ENCODE measurements at places on chromosomes 13 and 19. TPM values are rescaled to one million over a fixed set of nuclear protein-coding genes. Genes with fewer than 3 reads are reported as not detected.

The PBX4 gene
- not detected for total RNA-seq

The CYP4F3 gene
- total RNA-seq = 0.31 TPM

The MEX3D gene
- total RNA-seq = 12.2 TPM

The CCDC194 gene
- total RNA-seq = 0.53 TPM

The METTL21C gene
- not detected for total RNA-seq

The PDE4C gene
- 3.6 TPM for total RNA-seq

The INTS6 gene
- 22.3 TPM for total RNA-seq

The ZSCAN4 gene
- total RNA-seq = not detected

The LGALS4 gene
- 0.35 TPM for total RNA-seq

The SIGLEC12 gene
- not detected for total RNA-seq

The TGFBR3L gene
- total RNA-seq = 4.3 TPM

The LGALS14 gene
- total RNA-seq = not detected

The RFPL4AL1 gene
- not detected for total RNA-seq

The CEBPA gene
- total RNA-seq = 2.9 TPM

The ZBTB45 gene
- total RNA-seq = 10.0 TPM

The NTF4 gene
- total RNA-seq = not detected

The PRODH2 gene
- total RNA-seq = not detected

The ZNF610 gene
- total RNA-seq = 3.4 TPM

The OR1I1 gene
- total RNA-seq = not detected

The PGLYRP2 gene
- total RNA-seq = not detected

The CEACAM8 gene
- not detected for total RNA-seq

The ZNF708 gene
- total RNA-seq = 5.2 TPM

The ERICH4 gene
- not detected for total RNA-seq

The ZNF682 gene
- total RNA-seq = 6.5 TPM

The KIR2DL4 gene
- not detected for total RNA-seq

The ZNF543 gene
- 7.3 TPM for total RNA-seq

The KPNA3 gene
- total RNA-seq = 42.9 TPM

The LIPE gene
- 61.0 TPM for total RNA-seq

The CERS1 gene
- 0.72 TPM for total RNA-seq

The ZNF709 gene
- 1.1 TPM for total RNA-seq

The CYP2A6 gene
- not detected for total RNA-seq

The CLEC4G gene
- total RNA-seq = 1.6 TPM

The CEACAM21 gene
- 0.93 TPM for total RNA-seq

The GPR12 gene
- total RNA-seq = not detected

The TMEM86B gene
- total RNA-seq = 2.4 TPM

The ELL gene
- total RNA-seq = 10.7 TPM

The NLRP7 gene
- total RNA-seq = not detected

The CACNA1A gene
- total RNA-seq = 0.83 TPM

The PCSK4 gene
- 1.7 TPM for total RNA-seq

The CGB1 gene
- not detected for total RNA-seq

Data from heart left ventricle (tissue), 16 donors.